ENCODE measurements at places on chromosomes 5 and 9.

DNA sequence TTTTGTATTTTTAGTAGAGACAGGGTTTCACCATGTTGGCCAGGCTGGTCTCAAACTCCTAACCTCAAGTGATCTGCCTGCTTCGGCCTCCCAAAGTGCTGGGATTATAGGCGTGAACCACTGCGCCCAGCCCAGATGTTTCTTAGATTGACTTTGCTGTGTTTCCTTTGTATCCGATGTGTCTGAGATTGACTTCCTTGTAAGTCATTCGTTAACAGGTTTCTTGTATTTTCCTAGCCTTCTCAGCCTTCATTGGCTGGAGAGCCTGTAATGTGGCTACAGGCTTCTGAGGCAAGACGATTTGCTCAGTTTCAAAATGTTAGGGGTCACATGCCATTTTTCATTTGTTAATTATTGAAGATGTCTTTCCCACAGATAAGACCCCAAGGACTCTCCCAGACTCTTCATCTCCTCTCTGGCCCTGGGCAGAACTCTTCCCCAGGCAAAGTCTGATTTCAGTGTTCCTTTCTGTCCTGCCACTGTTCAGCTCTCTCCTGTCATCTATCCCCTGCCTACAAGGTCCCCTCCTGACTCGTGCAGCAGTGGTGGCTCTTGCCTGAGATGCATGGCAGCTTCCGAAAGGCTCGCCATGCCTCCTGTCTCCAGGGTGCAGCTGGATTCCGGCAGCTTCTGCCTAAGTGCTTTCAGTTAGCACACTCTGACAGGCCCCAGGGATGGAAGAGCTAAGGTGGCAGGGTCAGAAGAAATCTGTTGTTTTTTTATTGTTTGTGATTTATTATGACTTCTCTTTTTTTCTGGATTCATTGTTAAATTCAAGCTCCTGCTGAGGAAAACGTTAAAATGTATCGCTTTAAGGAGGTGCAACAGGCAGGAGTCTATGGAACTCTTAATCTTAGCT, 206.4 kb downstream of the AOPEP start:
- DNase-seq, result no peak

DNA sequence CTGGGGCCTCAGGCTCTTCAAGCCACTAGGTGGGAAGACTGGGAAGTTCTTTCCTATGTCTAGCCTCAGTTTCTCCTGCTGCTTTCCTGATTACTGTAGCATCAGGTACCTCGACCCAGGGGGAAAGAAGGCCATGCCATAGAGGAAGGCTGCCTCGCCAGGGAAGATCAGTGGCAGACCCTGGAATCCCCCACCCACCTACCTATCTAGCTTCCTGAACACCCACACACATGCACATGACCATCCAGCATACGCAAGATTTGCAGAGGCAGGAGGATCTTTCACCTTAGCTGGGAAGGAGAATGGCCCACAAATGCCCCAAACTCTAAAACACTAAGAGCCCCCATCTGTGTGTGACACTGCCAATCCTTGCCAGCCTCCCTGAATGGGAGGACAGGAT, 8.0 kb downstream of the NR5A1 start:
- no peak for DNase-seq

DNA sequence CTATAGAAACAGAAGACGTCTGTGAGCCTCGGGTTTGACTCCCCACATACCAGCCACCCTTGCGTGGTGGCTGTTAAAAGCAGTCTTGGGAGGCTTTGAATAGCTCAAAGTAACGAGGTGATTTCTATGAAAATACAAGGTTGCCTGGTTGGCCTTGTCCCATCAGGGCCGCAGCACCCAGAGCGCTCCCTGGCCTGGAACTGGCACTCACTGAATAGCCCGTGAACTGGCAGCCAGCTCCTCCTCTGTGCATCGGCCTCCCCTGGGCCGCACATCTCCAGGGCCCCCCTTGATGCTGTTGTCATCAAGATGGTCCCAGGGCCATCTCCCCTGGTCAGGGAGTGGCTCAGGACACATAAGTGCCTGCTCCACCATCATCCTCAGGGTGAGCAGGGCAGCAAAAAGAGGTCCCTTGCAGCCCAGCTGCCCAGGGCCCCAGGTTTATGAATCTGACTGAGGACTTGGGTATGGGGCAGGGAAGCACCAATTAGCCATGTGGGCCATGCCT, 144.6 kb upstream of the PPP1R26 start:
- DNase-seq, result no peak

GRCh38 chr5:103315455-103315854, 56.9 kb downstream of the MACIR start:
- no peak for DNase-seq

GRCh38 chr9:132877824-132878694, at the start of gene AK8:
Gene AK8, minus strand, starts transcription at chr9:132878284. Its CDS starts 29 bp downstream, at chr9:132878255.
- peak; percentile 75 for DNase-seq

GRCh38 chr5:69084195-69084594, 9.6 kb upstream of the SLC30A5 start:
- no peak for DNase-seq

DNA sequence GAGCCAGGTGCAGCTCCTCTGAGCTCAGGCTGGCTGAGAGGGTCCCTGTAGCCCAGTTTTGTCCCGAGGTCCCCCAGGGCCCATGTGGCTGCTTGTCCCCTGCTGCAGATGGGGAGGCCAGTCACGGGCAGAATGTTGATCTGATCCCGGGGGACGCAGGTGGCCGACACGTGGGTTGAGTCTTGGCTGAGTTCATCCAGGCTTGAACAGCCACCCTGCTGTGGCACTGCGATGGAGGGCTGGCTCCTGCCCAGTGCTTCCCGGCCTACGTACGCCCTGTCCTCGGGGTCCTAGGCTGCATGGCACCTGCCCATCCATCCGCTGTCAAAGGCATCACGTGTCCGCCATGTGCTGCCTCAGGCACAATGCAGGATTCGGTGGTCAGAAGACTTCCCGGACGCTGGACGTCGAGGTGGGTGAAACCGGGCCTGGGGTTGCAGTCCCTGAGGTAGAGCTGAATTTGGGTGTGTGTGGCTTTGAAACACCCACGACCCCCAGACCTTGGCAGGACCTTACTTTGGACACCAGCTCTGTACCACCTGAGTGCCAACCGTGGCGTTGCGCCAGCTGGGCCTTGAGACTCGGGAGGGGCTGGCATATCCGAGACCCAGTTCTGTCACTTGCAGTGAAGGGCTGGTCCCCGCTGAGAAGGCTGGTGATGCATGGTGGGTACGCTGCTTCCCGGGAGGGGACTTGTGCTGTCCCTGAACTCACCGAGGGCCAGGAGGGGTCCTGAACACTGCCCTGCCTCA, 22.3 kb downstream of the RXRA start:
- no peak for DNase-seq

GRCh38 chr9:7671847-7672246, 127.7 kb downstream of the DMAC1 start:
- DNase-seq, result no peak

- no peak for DNase-seq
Measured at GRCh38 chr5:136396886-136397285, 31.5 kb upstream of the TRPC7 start.

DNA sequence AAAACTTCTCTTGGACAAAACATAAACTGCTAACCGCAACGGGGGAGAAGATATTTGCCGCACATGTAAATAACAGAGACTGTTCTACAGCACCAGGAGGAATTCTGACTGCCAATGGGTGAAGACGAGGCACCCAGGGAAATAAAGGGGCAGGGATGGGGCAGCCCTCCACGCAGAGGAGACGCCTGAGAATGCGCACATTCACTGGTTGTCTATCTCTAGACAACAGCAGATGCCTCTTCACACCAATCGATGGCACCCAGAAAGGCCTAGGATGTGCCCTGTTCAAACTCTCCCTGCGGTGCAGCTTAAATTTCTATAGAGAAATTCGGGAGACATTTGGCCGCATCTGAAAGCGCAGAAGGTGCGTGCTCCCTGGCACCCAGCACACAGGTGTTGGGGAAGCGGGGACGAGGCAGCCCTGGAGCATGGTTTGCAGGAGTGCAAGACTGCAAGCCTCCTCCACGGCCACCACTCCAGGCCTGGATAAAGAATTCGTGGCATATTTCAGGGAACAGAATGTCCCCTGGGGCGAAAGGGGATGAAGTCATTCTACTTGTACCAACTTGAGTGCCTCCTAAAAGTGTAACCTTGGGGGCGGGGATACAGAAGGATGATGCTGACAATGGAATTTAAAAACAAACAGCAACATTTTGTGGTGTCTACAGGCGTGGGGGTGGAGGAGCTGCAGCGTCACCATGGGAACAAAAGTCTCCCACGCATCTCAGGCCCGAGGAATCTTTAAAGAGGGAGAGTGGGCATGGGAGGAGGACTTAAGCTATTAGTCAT, 6.3 kb upstream of the IRX2 start:
- DNase-seq, result peak; percentile 80

GRCh38 chr9:73845954-73846690, 651.0 kb upstream of the RORB start:
- DNase-seq, result no peak

- peak; percentile 22 for DNase-seq
Measured at GRCh38 chr5:168479166-168479565, 7.1 kb upstream of the RARS1 start.

GRCh38 chr5:168579488-168580226, 489 bp upstream of the PANK3 start:
- peak; percentile 99 for DNase-seq

GRCh38 chr9:88814577-88814976, 176.7 kb upstream of the S1PR3 start:
- DNase-seq, result peak; percentile 92

DNA sequence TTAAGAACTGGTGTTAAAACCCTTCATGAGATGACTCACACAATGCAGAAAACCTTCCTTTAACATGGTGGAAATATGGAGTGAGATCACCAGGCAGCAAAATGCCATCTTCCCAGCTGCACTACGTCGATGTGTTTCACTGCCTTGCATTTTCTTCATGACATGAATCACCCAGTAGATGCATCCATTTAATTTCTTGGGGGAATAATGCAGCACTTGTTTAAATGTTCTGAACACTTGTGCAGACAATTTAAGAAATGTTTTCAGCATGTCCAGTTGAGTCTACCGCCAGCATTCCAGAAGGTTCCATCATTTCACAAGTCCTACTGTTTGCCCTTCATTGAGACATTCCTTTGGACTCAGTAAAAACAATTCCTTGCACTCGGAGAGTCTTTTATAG, 81.6 kb downstream of the ADAMTS16 start:
- peak; percentile 46 for DNase-seq

- DNase-seq, result no peak
Measured at GRCh38 chr5:3353561-3353960, 242.1 kb upstream of the IRX1 start.

DNA sequence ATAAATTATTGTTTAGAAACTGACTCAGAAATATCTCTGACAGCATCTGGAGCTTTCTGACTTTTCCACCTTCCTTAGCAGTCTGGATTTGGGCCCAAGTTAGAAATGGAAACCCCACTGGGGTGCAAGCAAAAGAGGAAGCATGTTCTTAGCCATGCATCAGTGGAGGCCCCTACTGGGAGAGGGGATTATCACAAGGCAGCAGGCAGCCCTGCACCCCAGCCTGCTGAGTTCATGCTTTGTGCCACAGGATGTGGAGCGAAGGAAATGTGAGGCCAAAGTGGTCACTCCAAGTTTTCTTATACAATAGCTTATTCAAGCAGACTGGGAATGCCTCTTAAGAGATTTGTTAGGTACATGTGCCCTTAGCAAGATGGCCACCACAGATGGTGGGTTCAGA, 146.5 kb upstream of the TLX3 start:
- peak; percentile 42 for DNase-seq

- DNase-seq, result no peak
Measured at GRCh38 chr5:69230181-69230580, 4.5 kb upstream of the CDK7 start.

- peak; percentile 17 for DNase-seq
Measured at GRCh38 chr9:88106492-88106891, 31.8 kb downstream of the SPATA31C2 start.

DNA sequence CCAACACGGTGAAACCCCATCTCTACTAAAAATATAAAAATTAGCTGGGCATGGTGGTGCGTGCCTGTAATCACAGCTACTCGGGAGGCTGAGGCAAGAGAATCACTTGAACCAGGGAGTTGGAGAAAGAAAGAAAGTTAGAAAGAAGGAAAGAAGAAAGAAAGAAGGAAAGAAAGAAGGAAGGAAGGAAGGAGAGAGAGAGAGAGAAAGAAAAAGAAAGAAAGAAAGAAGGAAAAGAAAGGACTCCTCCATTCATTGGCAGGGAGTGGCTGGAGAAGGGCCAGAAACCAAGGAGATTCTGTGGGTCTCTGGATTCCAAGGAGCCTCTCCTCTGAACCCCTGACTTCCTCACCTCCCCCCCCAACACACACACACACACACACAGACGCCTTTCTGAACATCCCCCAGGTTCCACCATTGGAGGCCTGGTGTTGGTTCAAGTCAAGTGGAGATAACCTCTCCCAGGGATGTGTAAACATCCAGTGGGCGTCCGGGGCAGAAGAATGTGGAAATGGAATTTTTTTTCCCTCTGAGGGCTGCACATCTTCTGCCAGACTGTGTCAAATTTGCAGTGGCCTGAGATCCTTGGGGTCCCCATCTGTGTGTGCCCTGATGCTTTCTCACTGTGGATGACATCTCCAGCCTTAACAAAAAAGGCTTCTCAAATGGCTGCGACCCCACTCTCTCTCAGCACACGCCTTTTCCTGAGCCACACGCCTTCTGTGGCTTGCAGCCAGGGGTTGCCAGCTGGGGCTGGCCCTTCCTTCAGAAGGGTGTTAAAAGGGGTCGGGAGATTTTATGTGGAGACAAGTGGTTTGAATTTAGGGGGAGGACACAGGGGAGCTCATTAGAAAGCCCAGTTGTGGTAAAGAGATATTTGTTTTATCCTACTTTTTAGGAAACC, 109.3 kb upstream of the HAND1 start:
- no peak for DNase-seq

DNA sequence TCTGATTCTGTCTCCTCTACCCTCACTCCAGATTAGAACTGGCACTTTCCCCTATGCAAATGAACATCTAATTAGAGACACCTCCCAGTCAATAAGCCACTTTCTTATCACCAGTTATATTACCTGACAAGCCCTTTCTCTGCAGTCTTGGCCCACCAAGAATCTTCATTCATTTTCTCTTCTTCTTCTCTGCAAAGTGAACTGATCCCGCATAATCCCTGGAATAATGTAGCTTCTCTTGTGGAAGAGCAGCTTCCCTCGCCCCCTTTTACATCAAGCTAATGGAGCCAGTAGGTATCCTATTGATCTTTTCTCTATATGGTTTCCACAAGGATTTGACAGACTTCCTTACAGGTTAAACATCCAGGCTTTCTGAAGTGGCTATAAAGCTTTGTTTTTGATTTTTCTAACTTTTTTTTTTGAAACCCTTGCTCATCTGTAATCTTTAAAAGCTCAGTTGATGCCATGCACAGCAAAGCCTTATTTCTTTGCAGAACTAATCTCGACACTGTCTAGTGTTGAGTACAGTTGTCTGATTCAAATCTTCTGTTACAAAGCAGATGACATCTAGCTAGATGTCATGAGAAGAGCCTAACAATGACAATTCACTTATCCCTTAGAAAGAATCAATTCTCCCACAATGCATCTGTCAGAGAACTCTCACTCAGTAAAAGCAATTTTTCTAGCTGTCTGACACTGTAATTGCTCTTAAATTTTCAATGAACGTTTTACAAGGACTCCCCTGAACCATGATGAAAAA, 281.4 kb downstream of the ISL1 start:
- DNase-seq, result no peak

DNA sequence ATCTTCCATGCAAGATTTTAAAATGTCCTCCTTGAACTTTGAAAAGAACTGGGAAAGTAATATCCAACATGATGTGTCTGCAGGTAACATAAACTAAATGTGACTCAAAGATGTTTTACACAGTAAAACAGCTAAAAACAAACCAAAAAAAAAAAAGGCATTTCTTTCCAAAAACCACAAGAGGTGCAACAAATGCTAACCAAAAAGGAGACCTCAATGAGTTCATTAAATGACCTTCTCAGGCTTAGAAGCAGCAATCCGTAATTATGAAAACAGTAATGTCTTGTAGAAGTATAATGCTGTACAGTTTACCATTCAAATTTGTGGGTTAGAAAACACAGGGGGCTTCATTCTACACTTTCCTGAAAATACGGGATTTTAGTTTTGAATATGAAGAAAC, 2.5 kb downstream of the RNF145 start:
- no peak for DNase-seq

Measured in fibroblast of skin of right biceps (primary cell).